ENCODE measurements at places on chromosomes 12 and 14. TPM values are rescaled to one million over a fixed set of nuclear protein-coding genes. Genes with fewer than 3 reads are reported as not detected.

Gene NKX2-1
- 209 TPM for total RNA-seq

Gene KRT78
- total RNA-seq: not detected

Gene EXOC3L4
- 0.44 TPM for total RNA-seq

Gene LAG3
- total RNA-seq: not detected

GRCh38 chr12:11648514-11649412 is 711 bp upstream of the ETV6 start:
- H3K4me3 ChIP-seq: peak overlapping the region; percentile 65
- peak overlapping the region; percentile 98 for H3K27ac ChIP-seq
- H3K36me3 ChIP-seq: no peaks in the 10 kb centered on the region
- DNase-seq: peak; percentile 74

DNA sequence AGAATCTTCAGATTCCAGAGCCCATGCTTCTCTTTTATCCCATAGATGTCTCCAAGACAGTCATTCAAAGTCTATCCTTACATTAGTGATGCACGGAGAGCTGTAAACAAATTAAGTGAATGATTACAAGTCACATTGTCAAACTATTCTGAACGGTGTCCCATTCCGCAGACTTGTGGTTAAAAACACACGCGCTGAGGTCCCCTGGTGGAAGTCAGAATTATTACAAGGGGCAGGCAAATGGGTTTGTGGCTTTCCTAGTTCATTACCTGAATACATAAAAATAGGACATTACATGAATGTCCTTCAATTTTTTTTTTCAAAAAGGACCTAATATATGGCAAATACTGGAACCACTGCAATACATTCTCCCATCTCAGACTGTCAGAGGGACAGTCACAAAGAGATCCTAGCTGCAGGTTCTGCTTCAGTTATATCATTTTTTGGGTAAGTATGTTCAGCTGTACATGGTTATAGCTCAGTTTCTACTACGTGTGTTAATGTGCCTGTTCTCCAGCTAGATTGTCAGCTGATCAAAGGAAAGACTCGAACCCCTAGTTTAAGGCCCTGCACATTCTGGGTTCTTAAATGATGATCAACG is 53.1 kb upstream of the STON2 start:
- H3K27ac ChIP-seq: no peak overlapping the region
- no peak overlapping the region for H3K4me3 ChIP-seq
- DNase-seq: peak; percentile 67
- no peaks in the 10 kb centered on the region for H3K27me3 ChIP-seq
- peaks cover 27% of the 10 kb centered on the region for H3K4me1 ChIP-seq
- no peaks in the 10 kb centered on the region for H3K36me3 ChIP-seq
